ENCODE measurements at places on chromosomes 13 and 19.

DNA sequence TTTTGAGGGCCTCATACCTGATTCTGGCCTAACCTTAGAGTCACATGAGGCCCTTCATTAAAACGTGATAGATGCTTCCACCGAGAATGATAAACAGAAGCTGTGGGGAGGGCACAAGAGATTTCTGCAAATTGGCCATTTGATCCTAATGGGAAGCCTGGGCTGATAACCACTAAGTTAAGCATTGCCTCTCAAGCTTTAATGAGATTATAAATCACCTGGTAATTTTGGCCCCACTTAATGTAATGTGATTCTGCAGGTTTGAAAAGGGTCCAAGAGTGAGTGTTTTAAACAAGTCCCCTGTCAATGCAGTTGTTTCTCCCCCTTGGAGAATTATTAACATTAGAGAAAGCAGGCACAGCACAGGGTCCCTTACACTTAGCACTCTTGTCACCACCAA lies 42.0 kb downstream of the ZNF486 start:
- H3K4me3 ChIP-seq = no peak overlapping the region
- no peaks in the 10 kb centered on the region for H3K36me3 ChIP-seq
- no peaks in the 10 kb centered on the region for H3K4me1 ChIP-seq

GRCh38 chr13:44668688-44669087 lies 92.6 kb upstream of the TSC22D1 start:
- H3K4me3 ChIP-seq = no peak overlapping the region
- H3K4me1 ChIP-seq = no peaks in the 10 kb centered on the region

DNA sequence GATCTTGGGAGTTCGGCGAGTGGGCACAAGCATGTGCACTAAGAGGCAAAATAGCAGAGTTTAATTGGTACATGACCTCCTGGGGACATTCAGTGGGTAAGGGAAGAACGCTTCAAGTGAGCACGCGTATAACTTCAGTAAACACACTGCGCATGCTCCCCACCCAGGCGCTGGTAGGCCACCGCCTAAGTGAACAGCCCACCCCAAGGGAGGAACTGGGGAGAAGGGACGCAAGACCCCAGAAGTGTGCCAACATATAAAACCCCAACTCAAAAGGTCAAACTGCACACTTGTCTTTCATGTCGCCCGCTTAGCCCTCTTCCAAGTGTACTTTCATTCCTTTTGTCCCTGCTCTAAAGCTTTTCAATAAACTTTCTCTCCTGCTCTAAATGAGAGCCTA lies 10.5 kb upstream of the NTN5 start:
- no peaks in the 10 kb centered on the region for H3K27me3 ChIP-seq
- no peak overlapping the region for H3K27ac ChIP-seq
- no peak overlapping the region for H3K4me3 ChIP-seq
- no peaks in the 10 kb centered on the region for H3K36me3 ChIP-seq
- no peaks in the 10 kb centered on the region for H3K4me1 ChIP-seq
- no peak for DNase-seq

DNA sequence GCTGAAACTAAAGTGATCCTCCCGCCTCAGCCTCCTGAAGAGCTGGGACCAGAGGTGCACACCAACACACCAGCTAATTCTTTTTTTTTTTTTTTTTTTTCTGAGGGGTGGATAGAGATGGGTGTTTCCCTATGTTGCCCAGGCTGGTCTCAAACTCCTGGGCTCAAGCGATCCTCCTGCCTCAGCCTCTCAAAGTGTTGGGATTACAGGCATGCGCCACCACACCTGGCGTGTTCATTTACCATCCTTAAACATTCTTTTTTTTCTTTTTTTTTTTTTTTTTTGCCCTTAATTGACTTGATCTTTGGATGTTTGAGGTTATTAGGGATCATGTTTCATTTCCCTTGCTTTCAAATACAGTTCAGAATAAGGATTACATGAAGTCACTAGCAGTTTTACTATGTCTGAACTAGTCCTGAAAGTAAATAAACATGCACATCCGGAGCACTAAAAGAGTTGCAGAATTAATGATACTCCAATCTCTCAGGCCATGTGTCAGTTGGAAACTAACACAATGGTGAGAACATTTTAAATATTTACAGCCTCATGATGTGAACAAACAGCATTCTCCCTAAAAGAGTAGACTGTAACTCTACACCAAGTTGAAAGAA lies 10.2 kb downstream of the UTP14C start:
- H3K27me3 ChIP-seq = no peaks in the 10 kb centered on the region
- no peak for DNase-seq
- H3K36me3 ChIP-seq = no peaks in the 10 kb centered on the region
- H3K4me1 ChIP-seq = no peaks in the 10 kb centered on the region
- no peak overlapping the region for H3K4me3 ChIP-seq

DNA sequence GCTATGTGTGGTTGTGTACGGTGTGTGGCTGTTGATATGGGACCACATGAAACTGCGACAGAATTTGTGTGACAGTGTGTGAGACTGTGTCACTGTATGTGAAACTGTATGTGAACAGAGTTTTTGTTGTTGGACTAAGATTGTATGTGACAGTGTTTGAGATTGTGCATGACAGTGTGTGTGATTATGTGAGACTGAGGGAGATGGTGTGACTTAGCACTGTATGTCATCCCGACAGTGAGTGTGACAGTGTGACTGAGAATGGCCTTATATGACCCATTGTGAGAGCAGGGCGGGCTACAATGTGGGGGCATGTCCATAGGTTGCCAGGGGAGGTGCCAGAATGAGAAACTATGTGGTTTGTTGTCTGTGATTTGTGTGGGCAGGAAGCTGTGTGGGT lies 930 bp downstream of the ZNF583 start:
- H3K27me3 ChIP-seq = no peaks in the 10 kb centered on the region
- peaks cover 19% of the 10 kb centered on the region for H3K4me1 ChIP-seq

DNA sequence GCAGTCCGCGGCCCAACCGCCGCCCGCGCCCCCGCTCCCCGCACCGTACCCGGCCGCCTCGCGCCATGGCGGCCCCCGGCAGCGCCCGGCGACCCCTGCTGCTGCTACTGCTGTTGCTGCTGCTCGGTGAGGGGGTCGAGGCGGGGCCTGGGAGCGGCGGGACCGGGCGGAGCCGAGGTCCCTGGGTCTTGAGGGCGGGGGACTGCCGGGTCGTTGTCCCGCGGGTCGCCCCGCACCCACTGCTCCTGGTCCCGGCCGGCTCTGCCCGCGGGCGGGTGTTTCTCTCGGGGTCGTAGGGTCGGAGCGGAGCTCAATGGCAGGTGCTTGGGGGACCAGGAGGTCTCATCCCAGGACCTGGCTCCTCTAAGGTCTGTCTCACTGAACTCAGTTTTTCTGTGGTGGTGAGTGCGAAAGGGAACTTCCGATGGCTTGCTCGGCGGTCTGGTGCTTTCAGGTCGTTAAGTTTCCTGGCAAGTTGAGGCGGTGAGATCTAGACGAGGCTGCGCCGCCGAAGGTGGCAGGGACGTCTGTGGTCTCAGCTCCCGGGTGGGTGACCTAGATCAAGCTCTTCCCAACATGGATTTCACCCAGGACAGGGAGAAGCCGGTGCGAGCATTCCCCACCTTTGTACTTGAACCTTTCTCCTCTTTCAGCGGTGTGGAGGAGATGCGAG lies 467 bp downstream of the LAMP1 start:
- peak overlapping the region; percentile 83 for H3K27ac ChIP-seq
- H3K27me3 ChIP-seq = no peaks in the 10 kb centered on the region
- DNase-seq = no peak

GRCh38 chr13:32720026-32720425 lies 133.8 kb downstream of the PDS5B start:
- no peaks in the 10 kb centered on the region for H3K27me3 ChIP-seq
- no peak overlapping the region for H3K27ac ChIP-seq
- no peaks in the 10 kb centered on the region for H3K4me1 ChIP-seq
- no peaks in the 10 kb centered on the region for H3K36me3 ChIP-seq
- no peak overlapping the region for H3K4me3 ChIP-seq
- no peak for DNase-seq

DNA sequence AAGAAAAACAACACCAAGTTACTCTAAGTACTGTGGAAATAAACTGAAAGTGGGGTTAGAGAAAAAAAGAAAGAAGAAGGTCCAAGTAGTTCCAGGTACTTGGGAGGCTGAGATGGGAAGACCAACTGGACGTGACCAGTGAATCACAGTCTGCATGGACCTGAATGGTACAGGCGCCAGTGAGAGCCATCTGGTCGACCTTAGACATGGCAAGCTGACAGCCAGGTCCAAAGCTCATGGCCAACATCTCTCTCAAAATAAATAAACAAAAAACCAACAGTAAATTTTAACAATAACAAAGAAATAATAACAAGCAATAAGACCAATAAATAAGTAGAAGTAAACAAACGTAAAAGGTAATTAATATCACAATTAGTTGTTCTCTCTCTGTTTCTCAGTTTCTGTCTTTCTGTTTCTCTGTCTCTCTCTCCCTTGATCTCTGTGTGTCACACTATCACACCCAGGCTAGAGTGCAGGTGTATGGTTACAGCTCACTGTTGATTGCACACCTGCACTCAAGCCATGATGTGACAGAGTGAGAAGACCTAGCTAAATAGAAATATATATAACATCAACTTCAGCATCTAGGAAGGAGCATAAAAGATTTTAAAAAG lies 31.6 kb upstream of the ZNF724 start:
- H3K27ac ChIP-seq = no peak overlapping the region
- H3K36me3 ChIP-seq = no peaks in the 10 kb centered on the region
- H3K27me3 ChIP-seq = no peaks in the 10 kb centered on the region
- H3K4me3 ChIP-seq = no peak overlapping the region

DNA sequence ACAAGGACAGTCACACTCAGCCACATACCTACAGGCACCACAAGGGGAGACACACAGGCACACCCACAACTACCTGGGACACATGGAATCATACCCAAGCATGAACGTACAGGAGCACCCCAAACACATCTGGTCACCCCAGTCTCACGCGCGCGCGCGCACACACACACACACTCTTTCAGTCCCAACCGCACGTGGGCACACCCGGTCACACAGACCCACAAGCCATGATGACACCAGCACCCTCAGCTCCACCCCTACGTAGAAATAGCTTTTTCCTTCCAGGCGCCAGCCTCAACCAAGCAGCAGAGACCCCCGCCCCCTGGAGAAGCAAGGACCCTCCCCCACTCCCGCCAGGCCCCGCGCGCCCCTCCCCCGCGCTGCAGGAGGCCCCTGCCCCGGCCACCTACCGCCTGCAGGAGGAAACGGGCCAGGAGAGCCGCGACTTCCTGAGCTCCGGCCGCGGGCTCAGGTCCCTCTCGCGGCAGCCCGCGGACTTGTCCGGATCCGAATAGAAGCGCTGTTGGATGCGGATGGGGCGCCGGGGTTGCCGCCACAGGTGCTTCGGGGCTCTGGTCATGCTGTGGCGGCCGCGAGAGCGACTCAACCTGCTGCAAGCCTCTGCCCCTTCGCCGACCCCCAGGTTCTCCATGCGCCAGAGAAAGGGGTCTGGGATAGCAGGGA lies 6.4 kb upstream of the PDE4C start:
- H3K27ac ChIP-seq = no peak overlapping the region
- no peaks in the 10 kb centered on the region for H3K36me3 ChIP-seq
- H3K4me3 ChIP-seq = no peak overlapping the region
- no peak for DNase-seq

- DNase-seq = no peak
- H3K36me3 ChIP-seq = peaks cover 12% of the 10 kb centered on the region
- H3K27me3 ChIP-seq = no peaks in the 10 kb centered on the region
- H3K4me1 ChIP-seq = no peaks in the 10 kb centered on the region
These were observed 6.9 kb upstream of the ICAM4 start for GRCh38 chr19:10279737-10280442.

GRCh38 chr19:17114414-17114831 lies 38.8 kb downstream of the MYO9B start:
- DNase-seq = no peak
- no peaks in the 10 kb centered on the region for H3K27me3 ChIP-seq
- no peak overlapping the region for H3K4me3 ChIP-seq
- peaks cover 3% of the 10 kb centered on the region for H3K36me3 ChIP-seq
- peak overlapping the region; percentile 58 for H3K27ac ChIP-seq
- H3K4me1 ChIP-seq = peaks cover 55% of the 10 kb centered on the region

- DNase-seq = no peak
- no peaks in the 10 kb centered on the region for H3K36me3 ChIP-seq
- H3K4me1 ChIP-seq = no peaks in the 10 kb centered on the region
- no peak overlapping the region for H3K4me3 ChIP-seq
- no peaks in the 10 kb centered on the region for H3K27me3 ChIP-seq
- no peak overlapping the region for H3K27ac ChIP-seq
These were observed 1589.9 kb downstream of the SLITRK1 start for GRCh38 chr13:82292334-82292733.

DNA sequence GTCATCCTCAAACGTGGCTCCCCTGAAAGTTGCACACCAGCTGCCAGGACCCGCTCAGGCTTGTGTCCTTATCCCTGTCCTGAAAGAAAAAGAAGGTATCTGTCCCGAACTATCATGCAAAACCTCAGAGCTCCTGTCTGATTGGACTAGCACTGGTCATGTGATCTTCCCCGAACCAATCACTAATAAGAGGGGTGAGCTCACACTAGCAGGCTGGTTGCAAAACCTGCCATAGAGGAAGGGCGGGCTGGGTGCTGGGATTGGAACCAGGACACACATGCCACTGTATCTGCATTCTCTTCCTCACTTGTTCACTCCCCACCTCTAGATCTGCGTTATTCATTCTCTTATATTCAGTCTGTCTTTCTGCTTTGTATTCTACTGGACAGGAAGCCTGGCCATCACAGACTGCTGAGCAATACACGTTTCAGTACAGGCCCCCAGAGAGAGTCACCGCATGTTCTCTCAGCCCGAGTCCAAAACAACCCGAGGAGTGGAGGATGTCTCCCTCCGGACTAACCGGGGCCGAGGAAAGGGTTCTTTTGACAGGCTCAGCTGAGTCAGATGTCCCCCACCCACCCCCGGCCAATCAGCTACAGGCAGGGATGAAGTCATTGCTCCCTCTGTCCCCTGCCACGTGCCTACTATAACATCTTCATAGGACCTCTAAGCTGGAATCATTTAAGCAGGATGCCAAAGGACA lies 97.7 kb downstream of the SIPA1L3 start:
- no peaks in the 10 kb centered on the region for H3K27me3 ChIP-seq
- peak overlapping the region; percentile 91 for H3K27ac ChIP-seq
- H3K4me3 ChIP-seq = peak overlapping the region; percentile 35
- peaks cover 31% of the 10 kb centered on the region for H3K4me1 ChIP-seq
- no peaks in the 10 kb centered on the region for H3K36me3 ChIP-seq

- no peak overlapping the region for H3K4me3 ChIP-seq
- peaks cover 5% of the 10 kb centered on the region for H3K27me3 ChIP-seq
- no peak overlapping the region for H3K27ac ChIP-seq
- no peaks in the 10 kb centered on the region for H3K36me3 ChIP-seq
- peaks cover 25% of the 10 kb centered on the region for H3K4me1 ChIP-seq
- no peak for DNase-seq
These were observed 10.0 kb downstream of the DPF1 start for GRCh38 chr19:38213911-38214625.

GRCh38 chr19:43525836-43526771 lies 897 bp downstream of the ETHE1 start:
- H3K27ac ChIP-seq = peak overlapping the region; percentile 84
- peak overlapping the region; percentile 68 for H3K4me3 ChIP-seq
- H3K27me3 ChIP-seq = no peaks in the 10 kb centered on the region
- peaks cover 46% of the 10 kb centered on the region for H3K4me1 ChIP-seq

DNA sequence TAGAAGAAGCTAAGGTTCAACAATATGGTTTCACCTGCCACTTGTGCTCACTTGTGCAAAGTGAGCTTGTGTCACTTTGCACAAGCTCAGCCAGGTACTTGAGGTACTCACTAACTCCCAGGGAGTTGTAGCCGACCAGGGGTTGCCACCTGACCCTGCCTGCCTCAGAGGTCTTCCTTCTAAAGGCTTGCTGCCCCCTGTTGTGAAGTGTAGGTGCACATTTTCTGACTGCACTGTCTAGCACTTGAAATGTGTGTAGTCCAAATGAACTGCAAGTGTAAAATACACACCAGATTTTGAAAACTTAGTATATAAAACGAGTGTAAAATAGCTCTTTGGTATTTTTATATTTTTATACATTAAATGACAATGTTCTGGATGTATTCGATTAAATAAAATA lies 230.8 kb downstream of the DLEU7 start:
- no peaks in the 10 kb centered on the region for H3K27me3 ChIP-seq
- H3K4me3 ChIP-seq = no peak overlapping the region
- DNase-seq = no peak
- H3K27ac ChIP-seq = no peak overlapping the region
